ENCODE measurements at places on chromosomes 7 and 10.

- no peak for DNase-seq
Observed at GRCh38 chr7:46301677-46302076, 380.6 kb upstream of the IGFBP3 start.

- DNase-seq: no peak
Observed at GRCh38 chr7:46452561-46453135, 531.6 kb upstream of the IGFBP3 start.

GRCh38 chr10:103822800-103823199 is 32.6 kb downstream of the SH3PXD2A start:
- DNase-seq: no peak

- no peak for DNase-seq
Observed at GRCh38 chr10:99672884-99673283, 13.6 kb downstream of the ENTPD7 start.

DNA sequence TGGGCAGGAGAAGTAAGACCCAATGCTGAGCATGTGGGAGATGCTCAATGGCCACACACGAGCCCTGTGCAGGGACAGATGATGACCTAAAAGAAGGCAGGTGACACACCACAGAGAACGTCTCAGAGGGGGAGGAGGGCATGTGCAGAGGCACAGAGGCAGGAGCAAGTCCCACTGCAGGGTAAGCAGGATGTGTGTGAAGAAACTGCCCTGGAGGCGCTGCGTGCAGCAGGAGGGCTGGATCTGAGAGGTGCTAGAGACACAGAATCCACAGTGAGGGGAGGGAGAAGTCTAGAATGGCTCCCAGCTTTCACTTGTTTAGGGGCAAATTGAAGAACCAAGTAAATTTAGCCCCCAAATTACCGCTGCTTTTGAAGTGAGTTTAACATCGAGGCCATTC is 14.9 kb downstream of the DYDC2 start:
- DNase-seq: no peak

DNA sequence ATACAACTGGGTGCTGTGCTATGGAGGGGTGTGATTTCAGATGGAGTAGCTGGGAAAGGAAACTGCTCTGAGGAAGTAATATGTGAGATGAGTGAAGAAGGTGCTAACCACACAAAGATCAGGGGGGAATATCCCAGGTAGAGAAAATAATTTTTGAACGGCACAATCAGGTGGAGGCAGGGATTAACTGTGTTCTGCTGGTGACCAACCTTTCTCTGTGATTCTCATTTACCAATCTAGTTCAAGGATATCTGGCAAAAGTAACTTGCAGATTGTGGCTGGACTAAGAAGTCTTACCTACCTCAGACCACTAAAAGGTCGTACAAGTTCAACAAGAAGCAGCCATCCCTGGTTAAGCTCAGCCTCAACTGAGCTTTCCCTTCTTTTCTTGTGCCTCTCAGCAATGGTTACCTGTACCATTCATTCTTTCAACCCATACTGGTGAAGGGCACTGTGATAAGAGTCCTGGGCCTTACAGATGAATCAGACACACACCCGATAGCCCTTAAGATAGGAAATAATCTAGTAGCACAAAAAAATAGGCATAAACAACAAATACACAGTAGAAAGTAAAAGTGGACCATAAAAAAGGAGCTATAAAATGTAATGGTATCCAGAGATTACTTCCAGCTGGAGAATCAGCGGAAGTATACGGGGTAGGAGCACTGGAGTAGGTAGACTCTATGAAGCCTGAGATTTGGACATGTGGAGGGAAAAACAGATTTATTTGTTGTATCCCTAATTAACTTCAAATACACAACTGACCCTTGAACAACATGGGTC is 96.6 kb downstream of the UBE2H start:
- DNase-seq: no peak

- no peak for DNase-seq
Observed at GRCh38 chr10:81961451-81962184, 86.6 kb downstream of the NRG3 start.

DNA sequence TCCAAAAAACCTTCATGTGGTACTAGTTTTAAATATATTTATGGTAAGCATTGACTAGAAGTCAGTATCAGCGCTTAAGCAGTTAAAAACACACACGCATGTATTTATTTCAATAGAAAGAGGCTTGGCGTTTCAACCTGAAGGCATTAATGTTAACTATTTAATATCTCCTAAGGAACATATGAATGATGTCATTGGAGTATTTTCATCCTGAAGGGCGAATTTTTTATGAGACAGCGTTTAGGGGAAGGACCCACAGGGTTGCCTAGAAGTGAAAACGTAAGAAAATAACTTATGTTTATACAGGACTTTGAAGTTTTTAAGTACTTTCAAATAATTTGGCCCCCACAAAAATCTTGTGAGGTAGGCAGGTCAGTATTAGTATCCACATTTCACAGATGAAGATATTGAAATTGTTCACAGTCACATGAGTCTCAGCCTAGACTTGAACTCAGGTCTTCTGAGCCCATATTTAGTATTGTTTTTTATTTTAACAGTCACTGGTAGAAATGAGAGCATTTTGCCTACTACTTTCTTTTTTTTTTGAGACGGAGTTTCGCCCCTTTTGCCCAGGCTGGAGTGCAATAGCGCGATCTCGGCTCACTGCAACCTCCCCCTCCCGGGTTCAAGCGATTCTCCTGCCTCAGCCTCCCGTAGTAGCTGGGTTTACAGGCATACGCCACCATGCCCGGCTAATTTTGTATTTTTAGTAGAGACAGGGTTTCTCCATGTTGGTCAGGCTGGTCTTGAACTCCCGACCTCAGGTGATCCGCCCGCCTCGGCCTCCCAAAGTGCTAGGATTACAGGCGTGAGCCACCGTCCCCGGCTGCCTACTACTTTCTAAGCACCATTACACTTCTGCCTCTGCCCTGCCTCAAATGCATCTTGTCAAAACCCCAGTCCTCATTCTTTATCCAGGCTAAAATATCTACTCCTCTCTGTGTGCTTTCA is 1.8 kb downstream of the SLK start:
- DNase-seq: no peak

- DNase-seq: no peak
Observed at GRCh38 chr10:36759141-36759805, 366.1 kb upstream of the ANKRD30A start.

DNA sequence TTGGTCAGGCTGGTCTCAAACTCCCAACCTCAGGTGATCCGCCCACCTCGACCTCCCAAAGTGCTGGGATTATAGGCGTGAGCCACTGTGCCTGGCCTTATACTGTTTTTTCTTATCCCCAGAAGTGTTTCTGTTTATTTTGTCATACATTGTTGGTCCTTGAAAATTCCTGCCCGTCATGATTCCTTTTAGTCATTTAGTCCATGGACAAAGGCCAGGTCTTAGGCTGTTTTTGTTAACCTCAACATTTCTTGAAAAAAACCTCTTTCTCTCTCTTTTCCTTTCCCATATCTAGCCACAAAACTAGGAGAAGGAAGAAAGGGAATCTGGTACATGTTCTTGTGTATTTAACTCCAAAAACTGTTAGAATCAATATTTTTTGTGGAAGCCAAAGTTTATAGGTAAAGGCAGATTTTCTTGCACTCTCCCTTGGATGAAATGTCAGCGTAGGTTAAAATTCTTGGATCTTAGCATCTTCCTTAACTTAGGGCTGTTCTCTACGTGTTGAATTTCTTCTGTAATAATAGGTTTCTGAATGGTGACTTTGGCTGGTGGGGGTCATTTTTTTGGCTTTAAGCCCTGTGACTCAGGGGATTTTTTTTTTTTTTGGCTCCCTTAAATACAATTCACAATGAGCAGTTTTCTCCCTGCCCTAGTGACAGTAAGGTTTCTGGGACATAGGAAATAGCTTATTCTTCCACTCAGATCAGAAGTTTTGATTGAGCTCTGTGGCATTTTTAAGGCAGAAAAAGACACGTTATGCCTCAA is 500.8 kb downstream of the AUTS2 start:
- no peak for DNase-seq

GRCh38 chr10:98832196-98832595 is 385.5 kb upstream of the HPS1 start:
- no peak for DNase-seq

DNA sequence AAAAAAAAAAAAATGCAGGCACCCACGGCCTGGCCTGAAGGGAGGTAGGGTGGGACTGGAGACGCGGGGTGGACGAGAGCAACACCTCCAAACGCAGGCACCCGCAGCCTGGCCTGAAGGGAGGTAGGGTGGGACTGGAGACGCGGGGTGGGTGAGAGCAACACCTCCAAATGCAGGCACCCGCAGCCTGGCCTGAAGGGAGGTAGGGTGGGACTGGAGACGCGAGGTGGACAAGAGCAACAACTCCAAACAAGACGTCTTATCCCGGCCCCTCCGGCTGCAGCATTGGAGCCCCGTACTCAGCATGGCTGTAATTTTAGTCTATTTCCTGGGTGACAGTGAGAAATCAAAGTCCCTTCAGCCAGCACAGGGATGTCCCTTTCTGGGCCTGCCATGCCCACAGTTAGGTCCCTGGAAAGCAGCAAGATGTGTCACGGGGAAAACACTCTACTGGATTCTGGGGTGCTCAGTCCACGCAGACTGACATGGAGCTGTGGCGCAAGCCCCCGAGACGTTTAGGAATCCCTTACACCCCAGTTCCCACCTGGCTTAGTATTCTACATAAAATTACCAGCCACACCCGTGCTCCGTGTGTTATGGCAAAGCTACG is 119.9 kb downstream of the WDR37 start:
- DNase-seq: no peak

- DNase-seq: no peak
Observed at GRCh38 chr7:22663357-22663718, 63.7 kb upstream of the IL6 start.

DNA sequence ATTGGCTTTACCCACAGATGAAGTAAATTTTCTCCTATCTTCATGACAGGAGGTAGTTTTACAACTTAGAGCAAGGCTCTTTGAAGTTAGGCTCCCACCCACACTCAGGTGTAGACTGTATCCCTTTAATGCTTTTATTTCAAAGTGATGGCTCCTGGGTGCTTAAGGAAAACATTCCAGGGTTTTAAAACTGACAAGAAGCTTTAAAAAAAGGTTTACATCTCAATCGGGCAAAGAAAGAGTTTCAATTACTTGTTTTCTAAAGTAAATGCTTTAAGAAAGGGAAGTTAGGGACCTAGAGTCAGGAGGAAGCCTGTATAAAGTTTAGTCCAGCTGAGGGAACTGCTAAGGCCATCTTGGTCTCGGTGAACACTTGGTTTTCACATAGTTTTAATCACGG is 1153.8 kb upstream of the C7orf33 start:
- DNase-seq: no peak

DNA sequence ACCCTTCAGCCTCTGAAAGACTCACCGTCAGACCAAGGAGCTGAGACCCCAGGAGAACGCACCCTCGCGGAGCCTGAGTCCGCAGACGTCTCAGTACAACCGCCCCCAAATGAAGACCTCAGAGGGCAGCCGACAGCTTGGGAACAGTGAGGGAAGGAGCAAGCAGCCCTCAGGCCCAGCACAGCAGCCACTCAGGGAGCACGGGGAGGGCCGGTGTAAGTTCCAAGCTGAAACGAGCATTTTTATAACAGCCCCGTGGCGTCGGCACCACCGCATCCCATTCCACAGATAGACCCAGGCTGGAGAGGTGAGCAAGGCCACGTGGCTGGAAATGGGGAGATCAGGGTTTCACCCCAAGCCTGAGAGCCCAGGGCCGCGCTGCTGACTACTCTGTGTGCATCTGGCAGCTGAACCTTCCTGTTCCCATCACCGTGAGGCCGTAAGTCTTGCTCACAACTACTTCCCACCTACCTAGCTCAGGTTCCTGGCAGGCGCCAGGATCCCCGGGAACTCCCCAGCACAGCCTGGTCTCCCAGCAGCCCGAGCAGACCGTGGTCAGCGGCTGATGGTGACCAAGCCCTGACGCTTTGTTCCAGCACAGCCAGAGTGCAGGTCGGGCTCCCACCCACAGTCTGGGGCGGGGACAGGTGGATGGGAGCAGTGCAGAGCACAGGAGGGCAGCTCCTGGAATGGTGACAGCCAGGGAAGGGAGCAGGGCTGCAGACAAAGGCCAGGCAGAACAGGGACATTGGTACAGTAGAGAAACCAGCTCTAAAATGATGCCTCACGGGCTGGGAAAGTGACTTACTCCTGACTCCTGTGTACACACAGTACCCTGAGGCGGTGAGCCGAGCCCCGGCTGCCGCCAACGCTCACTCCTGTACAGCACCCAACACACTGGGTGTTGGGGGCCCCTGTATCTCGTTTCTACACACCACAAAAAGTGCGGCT is 6.1 kb upstream of the NOM1 start:
- DNase-seq: no peak

DNA sequence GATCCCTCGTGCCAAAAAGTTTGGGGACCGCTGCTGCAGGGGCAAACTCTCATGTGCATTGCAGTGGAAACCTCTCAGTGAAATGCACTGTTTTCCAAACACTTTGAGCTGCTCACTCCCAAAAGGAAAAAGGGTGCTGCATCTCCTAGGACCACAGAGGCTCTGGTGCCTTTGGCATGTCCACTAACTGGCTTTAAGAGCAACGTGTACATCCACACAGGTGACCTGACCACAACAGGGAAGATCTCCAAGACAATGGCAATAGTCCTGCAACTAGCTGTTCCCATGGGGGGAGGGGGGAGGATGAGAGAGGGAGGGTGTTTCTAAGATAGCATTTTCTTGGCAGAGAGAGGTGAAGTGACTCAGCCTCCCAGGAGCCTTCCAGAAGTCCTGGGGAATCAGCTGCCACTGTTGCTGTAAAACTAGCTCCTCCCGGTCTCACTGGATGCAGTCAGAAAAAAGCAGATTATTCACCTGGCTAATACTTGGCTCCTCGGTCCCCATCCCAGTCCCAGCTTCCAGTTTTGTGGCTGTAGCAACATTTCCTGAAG is 181.7 kb downstream of the HECW1 start:
- no peak for DNase-seq

DNA sequence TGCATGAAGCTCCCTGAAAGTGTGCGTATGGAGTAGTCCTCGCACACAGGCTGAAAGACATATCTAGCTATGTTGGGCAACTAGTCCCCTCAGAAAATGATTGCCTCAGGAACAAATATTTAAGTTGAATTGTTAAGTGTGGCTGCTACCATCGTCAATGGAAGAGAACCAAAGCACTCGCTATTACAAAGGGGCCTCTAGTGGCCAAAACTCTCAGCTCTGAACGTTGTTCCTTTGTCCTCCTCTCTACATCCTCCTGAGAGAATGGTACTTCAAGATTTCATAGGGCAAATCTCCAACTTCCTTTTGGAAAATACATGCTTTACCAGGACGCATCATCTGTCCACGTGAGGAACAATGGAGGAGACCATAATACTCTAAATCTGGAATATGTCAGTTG is 209.9 kb downstream of the NRG3 start:
- no peak for DNase-seq

GRCh38 chr10:74822521-74823089 is 3.8 kb upstream of the KAT6B start:
- DNase-seq: no peak

Data from immature natural killer cell (primary cell).